ENCODE measurements at places on chromosomes 7 and 10.

GRCh38 chr10:112275512-112276245 is 7.5 kb upstream of the TECTB start:
- no peak for DNase-seq

GRCh38 chr7:122616951-122617350 is 82.0 kb downstream of the RNF133 start:
- DNase-seq, result no peak

GRCh38 chr10:1595242-1595600 is 142.1 kb downstream of the ADARB2 start:
- DNase-seq, result no peak

DNA sequence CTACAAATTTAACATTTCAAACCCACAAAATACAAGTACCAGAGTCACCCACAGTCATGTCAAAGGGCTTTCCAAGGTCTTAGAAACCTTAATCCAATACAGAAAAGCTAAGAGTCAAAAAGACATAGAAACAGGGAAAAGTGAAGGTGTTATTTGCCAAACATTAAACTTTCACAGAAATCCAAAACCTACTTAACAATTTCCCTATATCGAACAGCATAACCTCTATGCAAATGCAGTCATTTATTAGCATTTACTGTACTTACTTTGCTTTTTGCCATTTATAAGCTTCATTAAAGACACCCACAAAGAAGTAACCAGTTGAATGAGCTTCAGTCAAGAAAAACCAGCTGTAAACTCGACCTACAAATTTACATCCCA is 1.6 kb downstream of the PANK1 start:
- no peak for DNase-seq

All from hypothalamus (tissue), 51 donors.